Esophagus mucosa (tissue), 1 donor: ENCODE measurements at places on chromosomes 5 and 9.
A peak's percentile ranks its signal among the peaks of the same experiment; 100 is the strongest.

DNA sequence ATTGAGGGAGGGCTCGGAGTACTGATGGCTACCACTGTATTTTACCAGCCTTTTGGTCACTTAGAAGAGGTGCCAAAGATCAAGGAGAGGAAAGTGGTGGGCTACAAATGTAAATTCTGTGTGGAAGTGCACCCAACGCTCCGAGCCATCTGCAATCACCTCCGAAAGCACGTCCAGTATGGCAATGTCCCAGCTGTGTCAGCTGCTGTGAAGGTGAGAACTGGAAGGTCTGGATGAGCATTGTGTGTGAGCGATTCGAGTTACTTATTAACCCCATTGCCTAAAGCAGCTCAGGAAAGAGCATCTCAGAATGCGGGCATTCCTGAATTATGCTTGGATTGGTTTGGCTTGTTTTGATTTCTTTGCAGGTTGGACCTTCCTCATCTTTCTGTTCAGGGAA is 67.5 kb downstream of the ZNF462 start:
- no peak for ATAC-seq

DNA sequence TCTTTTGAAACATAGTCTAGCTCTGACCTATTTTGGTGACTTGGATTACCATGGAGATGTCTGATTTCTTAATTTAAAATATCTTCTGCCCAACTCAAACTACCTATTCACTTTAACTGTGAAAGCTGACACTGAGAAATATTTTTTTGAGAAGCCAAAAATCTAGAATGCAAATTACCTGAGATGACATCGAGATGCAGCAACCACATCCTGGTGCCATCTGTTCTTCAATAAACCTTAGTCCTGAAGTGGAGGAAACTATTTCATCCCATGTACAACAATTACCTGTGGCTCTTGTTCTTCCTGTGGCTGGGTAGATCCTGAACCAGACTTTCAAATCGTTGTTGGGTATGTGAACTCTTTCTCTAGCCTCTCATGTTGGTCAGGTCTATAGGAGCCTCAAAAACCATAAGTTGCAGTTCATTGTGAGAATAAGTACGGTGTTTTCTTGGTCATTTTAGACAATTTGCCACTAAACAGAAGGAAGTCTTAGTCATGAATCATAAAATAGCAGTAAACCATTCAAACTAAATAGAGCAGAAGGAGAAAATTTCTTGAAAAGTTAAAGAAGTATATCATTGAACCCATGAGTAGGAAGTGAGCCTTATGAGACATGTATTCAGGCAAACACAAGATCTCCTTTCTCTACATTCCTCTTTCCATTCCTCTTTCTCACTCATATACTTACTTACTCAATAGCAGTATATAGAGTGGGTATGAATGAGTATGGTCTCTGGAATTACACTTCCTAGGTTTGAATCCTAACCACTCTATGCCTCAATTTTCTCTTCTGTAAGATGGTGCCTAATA is 176.0 kb downstream of the HMHB1 start:
- no peak for ATAC-seq

- no peak for ATAC-seq
These were observed 174.1 kb downstream of the PIK3R1 start for GRCh38 chr5:68389618-68390017.

GRCh38 chr9:135345775-135346433 is 133.7 kb upstream of the PPP1R26 start:
- ATAC-seq, result no peak

GRCh38 chr5:160749682-160750081 is 102.3 kb downstream of the ATP10B start:
- ATAC-seq, result no peak

GRCh38 chr5:149635394-149635793 is 54.1 kb downstream of the ARHGEF37 start:
- ATAC-seq, result peak; percentile 51

- peak; percentile 88 for ATAC-seq
These were observed 62.8 kb downstream of the TLE1 start for GRCh38 chr9:81626511-81626910.

GRCh38 chr5:98774192-98775033 is 950 bp downstream of the RGMB start:
- ATAC-seq, result peak; percentile 17

DNA sequence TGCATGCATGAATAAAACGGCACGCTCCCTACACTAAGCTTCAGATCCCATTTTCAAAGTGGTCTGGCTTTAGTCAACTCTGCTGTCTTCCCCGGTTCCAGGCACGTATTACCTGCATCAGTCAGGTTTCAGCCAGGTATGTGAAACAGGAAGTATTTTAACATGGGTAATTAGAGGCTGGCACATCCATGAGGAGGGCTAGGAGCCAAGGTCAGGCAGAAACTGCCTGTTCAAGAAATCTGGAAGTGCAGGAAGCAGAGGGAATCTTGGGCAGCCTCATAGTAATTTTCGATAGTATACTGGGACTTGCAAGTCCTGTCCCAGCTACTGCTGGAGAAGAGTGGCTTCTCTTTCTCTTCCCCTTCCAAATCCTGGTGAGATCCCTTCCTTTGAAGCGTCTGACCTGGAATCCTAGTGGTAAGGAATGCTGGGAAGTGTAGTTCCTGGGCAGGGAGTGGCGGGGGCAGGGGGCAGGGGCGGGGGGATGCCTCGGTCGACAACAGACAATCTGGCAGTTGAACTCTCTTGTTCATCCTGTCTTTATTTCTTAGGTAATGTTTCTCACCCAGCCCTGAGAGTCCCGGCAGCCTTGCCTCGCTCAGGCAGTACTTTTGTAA is 403.1 kb downstream of the TLE4 start:
- peak; percentile 62 for ATAC-seq

DNA sequence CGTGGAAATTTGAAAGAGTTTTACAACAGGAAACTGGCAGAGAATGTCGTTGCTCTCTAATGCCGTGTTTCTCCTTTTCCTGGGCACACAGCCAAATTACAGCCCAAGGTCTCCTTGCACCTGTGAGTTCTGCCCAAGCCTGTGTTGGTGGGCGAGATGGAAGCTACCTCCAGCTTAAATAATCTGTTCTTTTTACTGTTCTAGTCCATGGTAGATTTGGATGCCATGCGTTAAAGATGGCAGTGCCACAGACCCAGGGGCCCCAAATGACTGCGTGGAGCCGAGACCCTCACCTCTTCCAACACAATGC is 92.6 kb upstream of the IRX4 start:
- peak; percentile 40 for ATAC-seq

GRCh38 chr5:178234750-178235587 is 2.4 kb upstream of the PHYKPL start:
- ATAC-seq, result no peak

GRCh38 chr9:125415583-125416460 is 154.2 kb downstream of the GAPVD1 start:
- ATAC-seq, result no peak

DNA sequence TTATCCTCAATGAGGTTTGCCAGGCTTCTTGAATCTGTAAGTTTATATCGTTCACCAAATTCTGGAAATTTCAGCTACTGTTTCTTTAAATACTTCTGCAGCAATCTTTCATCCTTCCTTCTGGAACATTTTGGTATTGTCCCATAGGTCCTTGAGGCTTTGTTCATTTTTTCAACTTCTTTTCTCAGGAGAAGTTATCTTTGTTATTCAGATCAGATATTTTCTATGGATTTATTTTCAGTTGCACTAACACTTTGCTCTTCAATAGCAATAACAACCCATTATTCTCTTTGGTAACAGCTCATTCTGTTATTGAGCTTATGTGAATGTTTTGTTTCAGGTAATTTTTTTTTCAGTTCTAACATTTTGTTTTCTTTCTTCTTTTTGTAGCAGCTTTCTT is 13.5 kb downstream of the SNX2 start:
- no peak for ATAC-seq

DNA sequence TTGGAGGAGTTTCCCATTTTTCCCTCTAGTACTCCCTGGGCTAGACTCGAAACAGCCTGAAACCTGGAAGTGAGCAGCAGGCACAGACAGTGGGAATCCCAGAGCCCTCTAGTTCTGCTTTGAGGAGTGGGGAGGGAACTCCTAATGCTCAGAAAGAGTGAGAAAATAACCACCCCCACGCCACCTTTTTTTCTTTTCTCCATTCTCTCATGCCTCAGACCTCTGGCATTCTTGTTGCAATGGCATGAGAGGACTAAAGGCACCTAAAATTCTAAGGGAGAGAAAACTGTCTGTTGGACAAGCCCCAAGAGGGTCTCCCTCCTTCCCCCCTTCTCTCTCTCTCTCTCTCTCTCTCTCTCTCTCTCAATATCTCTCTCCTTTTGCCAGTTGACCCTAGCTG is 15.1 kb upstream of the IRF1 start:
- ATAC-seq, result no peak

DNA sequence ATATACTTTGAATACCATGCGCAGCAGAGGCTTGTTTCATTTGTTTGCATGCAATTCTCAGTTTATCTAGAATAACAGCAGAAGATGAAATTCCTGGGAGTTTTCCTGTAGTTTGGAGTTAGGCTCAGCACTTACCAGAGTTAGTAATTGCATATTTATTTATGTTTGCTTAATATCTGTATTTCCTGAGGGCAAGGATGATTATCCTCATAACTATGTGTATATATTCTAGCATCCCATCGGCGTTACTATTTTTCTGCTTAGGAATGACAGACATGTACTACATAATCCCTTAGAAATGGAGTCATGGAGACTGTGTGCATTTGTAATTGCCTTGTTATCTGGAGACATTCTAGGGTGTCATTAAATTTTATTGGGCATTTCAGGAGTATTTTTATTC is 1184.8 kb downstream of the DTWD2 start:
- ATAC-seq, result no peak

DNA sequence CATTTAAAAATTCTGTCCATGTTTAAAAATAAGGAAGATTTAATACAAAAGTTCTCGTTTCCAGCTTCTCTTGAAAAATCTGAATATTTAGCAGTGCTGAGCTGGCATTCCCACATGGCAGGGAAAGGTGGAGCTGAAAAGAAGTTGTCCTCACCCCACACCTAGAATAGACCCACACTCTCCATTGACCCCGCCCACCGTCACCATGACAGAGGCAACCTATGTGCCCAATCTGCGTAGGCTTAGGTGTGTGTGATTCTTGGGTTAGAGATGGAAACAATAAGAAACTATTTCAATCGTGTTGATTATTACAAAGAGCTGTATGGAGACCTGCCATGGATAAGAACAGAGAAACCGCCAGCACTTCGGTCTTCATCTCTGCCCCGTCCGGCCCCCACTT is 8.9 kb upstream of the STK32A start:
- no peak for ATAC-seq

- no peak for ATAC-seq
These were observed 970.0 kb downstream of the MAT2B start for GRCh38 chr5:164475339-164475977.

- no peak for ATAC-seq
These were observed 264.5 kb upstream of the CDH6 start for GRCh38 chr5:30928956-30929355.

DNA sequence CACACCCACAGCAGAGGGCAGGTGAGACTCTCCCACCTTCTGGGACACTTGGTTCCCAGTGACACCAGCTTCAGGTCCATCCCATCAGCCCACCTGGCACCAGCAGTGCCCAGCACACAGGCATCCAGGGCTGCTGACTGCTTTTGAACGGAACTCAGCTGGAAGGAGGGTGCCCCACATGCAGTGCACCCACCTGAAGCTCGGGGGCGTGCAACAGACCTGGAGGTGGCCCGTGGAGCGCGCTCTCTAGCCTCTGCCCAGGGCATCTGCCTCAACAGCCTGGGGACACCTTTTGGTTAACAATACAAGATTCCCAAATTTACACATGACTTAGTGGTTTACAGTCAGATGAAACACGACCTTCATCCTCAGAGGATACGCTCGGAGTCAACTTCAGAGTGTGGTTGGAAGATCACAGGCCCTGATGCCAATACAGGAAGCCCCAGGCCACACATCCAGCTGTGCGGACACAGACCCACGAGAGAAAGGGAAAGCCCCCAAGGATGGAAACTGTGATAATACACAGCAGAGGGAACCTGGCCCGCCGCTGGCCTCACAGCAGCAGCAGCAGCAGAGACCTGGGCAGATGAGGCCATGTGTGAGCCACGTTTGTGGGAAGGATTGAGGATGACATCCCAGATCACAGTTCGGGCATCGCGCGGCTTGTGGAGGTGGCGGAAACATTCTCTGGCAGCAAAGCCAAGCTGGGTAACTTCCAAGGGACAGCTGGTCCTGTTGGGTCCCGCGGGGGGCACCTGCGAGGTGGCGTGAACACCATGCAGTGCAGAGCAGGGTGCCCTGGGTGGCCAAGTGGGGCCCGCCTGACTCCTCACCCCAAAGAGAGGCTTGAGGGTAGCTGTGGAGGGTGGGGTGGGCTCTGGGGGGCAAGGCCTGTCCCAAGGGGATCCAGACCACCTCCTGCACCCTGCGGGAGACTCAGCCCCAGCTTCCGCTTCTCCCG is 64.0 kb downstream of the SECISBP2 start:
- no peak for ATAC-seq

DNA sequence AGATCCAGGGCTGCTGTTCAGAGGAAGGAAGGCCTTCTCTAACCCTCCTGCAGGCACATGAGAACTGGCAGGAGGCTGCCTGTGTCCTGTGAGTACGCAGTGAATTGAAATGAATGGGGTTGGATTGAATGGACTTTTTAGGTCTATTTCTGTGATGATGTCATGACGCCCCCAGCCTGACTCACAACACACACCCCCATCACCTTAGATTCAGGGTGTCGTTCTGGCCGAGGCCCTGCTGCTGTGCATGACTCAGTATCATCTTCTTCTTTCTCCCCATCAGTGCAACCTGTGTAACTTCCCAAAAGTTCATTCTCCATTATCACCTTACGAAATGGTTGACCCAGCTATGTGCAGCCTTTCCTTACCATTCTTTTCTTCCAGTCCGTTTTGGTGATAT is 5.4 kb downstream of the PCAT7 start:
- ATAC-seq, result no peak

DNA sequence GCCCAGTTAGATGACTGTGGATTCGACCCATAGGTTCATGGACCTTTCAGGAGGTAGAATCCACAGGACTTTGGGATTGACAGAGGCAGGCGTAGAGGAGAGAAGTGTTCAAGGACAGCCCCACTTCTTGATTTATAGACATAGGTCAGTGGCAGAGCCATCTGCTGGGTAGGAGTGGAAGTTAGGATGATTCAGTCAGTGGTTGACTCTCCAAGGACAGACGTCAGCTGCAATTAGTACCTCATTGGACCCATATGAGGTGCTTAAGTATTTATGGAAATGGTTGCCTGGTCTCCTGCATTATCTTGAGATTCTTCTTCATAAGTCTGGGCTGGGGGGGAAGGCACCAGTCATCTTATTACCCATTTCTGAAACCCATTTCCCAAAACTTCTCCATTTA is 70.9 kb downstream of the SH3RF2 start:
- ATAC-seq, result peak; percentile 49

- no peak for ATAC-seq
These were observed 115.6 kb downstream of the TRPM6 start for GRCh38 chr9:74772121-74772520.

- ATAC-seq, result peak; percentile 23
These were observed 382 bp upstream of the CDKN2B start for GRCh38 chr9:22009506-22009867.

- ATAC-seq, result no peak
These were observed 24.9 kb downstream of the TENT2 start for GRCh38 chr5:79636981-79637733.

GRCh38 chr5:170545811-170546210 is 42.0 kb downstream of the KCNIP1 start:
- ATAC-seq, result no peak

- peak; percentile 72 for ATAC-seq
These were observed at the start of gene ADRA1B for GRCh38 chr5:159915904-159916840. ADRA1B (plus strand) TSS chr5:159916482; CDS start chr5:159916906, 424 bp downstream.

- no peak for ATAC-seq
These were observed 51.6 kb downstream of the SLC1A1 start for GRCh38 chr9:4541856-4542255.
